SW 1271 (cell line): ENCODE measurements at places on chromosomes 7 and 10.

- DNase-seq: no peak
Observed at GRCh38 chr7:101140339-101140699, 13.4 kb downstream of the SERPINE1 start.

DNA sequence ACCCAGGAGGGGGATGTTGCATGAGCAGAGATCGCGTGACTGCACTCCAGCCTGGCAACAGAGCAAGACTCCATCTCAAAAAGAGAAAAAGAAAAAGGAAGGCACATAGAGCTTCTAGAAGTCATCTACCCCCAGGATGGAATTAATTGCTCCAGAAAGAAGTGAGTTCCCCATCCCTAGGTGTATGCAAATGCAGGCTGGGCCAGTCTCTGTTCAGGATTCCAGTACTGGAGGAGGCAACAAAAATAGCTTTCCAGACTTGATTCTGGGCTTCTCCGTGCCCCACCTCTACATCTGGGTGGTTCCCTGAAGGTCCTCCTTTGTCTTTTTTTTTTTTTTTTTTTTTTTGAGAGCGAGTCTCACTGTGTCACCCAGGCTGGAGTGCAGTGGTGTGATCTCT, 28.6 kb downstream of the CASTOR2 start:
- DNase-seq: no peak

DNA sequence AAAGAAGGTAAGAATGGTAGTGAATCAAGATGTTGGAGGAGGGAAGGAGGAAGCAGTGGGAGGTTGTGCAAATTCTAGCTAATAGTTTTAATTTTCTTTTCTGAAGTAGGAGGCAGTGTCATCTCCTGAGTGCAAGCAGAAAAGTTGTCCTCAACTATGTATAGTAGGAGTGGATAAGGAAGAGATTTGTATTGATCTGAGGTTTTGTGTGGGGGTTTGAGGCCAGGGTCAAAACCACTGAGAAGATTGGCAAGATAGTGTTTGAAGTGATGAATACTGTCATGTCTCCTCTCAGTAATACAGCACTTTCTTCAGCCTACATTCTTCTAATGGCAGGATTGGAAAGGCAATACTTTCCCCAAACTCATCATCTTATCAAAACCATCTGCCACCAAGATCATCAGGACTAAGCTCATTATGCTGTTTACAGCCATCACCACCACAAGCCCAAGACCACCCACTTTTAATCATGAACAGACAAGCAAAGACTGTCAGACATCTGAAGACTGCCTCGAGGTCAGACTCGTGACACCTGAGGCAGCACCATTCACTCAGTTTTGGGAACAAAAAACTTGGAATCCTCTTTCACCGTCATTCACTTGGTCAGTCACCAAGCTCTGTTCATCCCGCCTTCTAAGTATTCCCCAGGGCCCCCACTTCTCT, 1.5 kb upstream of the MIOS start:
- no peak for DNase-seq

DNA sequence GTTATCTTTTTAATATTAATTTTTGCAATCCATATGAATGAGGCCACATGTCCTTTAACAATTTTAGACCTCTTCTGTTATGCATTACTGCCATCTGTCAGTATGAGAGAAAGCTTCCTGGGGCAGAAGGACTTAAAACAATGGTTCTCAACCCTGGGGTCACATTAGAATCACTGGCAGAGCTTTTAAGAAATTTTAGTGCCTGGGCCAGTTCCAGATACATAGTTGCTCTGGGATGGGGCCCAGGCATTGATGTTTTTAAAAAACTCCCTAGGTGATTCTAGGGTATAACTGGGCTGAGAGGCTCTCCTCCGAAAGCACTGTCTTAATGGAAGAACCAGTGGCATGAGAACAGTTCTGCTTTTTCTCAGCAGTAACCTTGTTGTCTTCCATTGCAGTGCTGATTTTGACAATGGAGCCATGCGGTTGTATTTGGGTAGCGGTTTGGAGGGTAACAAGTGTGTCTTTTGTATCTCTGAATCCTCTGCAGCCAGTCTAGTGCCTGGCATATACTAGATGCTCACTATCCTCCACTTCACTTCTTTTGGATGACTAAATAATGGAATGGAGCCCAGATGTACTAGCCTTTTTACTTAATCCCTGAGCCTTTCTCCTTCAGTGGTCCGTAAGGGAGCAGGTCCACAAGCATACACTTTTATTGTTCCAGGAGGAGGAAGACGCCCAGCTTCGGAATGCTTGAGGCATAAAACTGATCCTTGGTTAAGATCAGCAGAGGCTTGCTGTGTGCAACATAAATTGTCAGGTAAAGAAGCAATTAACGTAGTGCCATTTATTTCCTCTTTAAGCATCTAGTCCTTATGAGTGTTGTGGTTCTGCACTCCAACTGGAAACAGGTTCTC, 227.1 kb downstream of the AUTS2 start:
- no peak for DNase-seq

- no peak for DNase-seq
Observed at GRCh38 chr10:26214551-26215395, 1.8 kb upstream of the GAD2 start.
